ENCODE measurements at places on chromosomes 4 and X.

- DNase-seq = no peak
These were observed 25.5 kb upstream of the GPAT3 start for GRCh38 chr4:83510442-83510841.

DNA sequence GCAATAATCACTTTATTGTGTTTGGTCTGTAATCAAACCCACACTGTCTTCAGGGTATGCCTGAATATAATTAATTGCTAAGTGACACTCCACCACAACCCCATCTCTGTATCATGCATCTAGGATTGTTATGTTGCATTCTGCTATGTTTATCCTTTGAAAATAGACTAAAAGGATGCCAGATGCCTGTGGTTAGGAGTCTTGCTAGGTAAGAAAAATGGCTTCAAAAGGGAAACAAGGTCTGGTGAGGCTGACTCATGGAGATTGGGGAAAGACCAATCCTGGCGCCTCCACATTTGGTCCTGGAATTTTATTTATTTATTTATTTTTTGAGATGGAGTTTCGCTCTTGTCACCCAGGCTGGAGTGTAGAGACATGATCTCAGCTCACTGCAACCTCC is 360.5 kb upstream of the SLC7A11 start:
- no peak for DNase-seq

DNA sequence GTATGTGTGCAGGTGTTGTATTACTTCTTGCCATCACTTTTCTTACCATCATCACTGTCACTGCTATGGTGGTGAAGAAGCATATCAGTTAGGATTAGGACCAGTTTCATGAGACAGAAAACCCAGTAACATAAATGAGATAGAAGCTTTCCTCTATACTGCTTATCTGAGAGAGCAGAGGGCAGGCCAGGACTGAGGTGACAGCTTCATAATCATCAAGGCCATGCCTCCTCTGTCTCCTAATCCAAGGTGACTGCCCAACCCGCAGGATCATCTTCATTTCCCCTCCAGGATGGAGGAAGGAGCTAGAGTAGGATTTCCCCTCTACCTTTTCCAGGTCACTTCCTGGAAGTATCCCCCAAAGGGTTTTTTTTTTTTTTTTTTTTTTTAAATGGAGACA is 35.4 kb downstream of the TMEM131L start:
- DNase-seq = no peak

DNA sequence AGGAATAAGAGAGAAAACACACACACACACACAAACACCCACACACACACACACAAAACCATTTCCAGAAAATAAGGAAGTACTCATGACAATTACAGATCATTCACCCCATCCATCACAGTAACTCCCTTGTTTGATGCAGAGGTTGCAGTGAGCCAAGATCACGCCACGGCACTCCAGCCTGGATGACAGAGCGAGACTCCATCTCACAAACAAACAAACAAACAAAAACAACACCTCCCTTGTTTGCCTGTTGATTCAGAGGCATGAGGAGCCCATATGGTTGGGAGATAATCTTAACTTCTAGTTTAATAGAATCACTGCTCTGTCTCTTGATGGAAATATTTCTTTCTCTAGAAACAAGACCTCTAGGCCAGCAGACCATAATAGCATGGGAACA is 2043.5 kb upstream of the AGA start:
- DNase-seq = no peak

GRCh38 chrX:114712466-114712865 is 128.6 kb downstream of the HTR2C start:
- DNase-seq = no peak

- no peak for DNase-seq
These were observed 267.4 kb downstream of the IL1RAPL1 start for GRCh38 chrX:28854637-28855036.

- peak; percentile 31 for DNase-seq
These were observed 50.2 kb downstream of the DDX3X start for GRCh38 chrX:41384051-41384705.

DNA sequence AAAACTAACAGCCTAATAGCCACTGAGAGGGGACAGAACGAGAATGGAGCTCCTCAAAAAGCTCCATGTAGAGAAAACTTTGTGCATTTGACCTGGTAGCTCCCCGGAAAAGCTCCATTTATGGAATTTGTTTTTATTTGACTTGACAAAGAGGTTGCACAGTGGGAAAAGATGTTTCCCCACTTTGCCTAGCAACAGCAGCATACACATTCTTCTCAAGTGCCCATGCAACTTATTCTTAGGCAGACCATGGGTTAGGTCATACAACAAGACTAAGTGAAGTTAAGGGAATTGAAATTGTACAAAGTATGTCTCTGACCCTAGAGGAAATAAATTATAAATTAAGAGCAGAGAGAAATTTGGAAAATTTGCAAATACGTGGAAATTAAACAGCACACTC is 949.6 kb upstream of the PRKX start:
- DNase-seq = no peak

GRCh38 chr4:41713768-41714167 is 34.8 kb downstream of the PHOX2B start:
- DNase-seq = no peak

DNA sequence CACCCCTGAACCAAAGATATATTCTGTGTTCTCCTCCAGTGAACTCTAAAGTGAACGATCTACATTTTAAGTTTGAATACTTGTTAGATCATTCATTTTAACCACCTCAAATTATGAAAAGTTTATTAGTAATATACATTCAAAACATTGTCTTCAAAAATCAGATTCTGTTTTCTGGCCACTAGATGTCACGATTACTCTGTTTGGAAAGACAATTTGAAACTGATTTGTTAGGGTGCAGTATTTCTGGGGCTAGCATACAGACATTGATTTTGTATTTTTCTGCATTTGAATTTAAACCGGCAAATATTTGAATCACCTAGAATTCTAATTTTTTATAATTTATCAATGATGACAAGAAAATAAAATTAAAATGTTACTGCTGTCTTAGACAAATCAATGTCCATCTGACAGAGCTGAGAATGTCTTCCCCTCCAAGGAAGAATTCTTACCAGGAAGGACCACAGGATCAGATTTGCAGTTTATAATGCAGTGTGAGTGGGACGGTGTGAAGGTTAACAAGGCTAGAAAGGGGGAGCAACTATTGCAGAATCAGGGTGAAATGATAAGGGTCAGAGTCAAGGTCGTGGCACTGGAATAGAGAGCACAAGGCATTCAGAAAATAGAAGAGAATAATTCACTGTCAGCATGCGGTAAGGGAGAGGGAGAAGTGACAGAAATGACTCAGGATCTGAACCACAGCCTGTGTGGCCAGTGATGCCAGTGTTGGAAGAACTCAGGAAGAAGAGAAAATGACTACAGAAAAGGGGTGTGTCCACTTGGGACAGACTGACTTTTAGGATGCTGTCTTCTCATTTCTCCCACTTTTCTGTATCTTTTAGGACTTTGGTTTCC is 91.6 kb downstream of the ANXA10 start:
- no peak for DNase-seq

GRCh38 chr4:150852216-150852615 is 162.9 kb downstream of the LRBA start:
- no peak for DNase-seq

GRCh38 chrX:15750611-15751154 is 12.6 kb downstream of the CA5B start:
- DNase-seq = no peak

GRCh38 chr4:77636902-77637301 is 31.3 kb downstream of the CXCL13 start:
- peak; percentile 79 for DNase-seq

GRCh38 chr4:182418054-182418734 is 175.0 kb downstream of the TENM3 start:
- no peak for DNase-seq

DNA sequence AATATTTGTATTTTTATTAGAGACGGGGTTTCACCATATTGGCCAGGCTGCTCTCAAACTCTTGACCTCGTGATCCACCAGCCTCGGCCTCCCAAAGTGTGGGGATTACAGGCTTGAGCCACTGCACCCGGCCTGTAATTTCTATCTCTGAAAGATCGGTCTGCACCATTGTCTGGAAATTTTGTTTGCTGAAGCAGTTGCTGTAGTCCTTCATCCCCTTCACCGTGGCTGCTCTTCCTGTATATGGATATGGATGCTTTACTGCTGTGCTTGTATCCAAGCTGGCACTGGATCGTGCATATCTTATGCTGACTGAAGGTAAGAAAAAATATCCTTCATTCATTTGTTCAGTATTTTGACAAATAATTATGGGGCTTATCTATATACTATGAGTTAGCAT is 338.4 kb upstream of the GNPDA2 start:
- no peak for DNase-seq

DNA sequence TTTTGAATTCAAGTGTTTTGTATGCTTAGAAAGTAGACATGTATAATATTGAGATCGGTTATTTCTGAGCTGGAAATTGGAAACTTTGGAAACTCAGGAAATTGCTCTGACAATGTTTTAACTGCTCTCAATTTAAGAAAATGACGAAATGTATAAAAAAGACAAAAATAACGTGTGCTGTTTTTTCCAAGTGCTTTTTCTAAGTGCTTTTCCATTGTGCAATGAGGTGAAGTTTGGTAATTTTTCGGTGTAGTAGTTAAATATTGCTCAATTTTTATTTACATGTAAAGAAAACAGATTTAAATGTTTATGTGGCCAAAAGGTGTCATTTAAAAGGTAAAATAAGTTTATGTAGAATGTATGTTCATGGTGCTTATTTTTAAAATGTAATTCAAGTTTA is 39.4 kb upstream of the RHOH start:
- DNase-seq = no peak

DNA sequence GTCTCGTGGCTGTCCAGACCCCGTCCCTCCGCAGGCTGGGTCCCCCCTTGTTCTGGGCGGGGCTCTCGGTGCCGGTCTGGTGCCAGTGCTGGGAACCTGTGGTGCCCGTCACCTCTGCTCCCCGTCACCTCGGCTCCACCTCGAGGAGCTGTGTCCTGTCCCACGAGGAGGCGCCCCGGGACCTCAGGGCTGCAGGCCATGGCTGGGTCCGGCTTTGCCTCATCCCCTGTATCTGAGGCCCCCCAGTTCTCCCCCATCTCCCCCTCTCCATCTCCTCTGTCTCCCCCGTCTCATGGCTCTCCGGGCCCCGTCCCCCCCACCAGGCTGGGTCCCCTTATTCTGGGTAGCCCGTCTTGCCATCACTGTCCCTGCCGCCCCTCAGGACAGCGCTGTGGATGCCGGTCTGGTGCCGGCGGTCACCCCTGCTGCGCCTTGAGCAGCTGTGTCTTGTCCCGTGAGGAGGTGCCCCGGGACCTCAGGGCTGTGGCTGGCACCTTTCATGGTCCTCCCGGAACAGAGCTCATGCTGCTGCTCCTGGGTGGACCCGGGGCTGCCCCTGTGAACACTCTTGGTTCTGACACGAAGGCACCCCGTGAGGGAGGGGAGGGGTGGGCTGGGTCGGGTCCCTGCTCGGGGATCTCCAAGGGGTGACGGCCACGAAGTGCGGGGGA is 13.4 kb upstream of the GTPBP6 start:
- DNase-seq = no peak

DNA sequence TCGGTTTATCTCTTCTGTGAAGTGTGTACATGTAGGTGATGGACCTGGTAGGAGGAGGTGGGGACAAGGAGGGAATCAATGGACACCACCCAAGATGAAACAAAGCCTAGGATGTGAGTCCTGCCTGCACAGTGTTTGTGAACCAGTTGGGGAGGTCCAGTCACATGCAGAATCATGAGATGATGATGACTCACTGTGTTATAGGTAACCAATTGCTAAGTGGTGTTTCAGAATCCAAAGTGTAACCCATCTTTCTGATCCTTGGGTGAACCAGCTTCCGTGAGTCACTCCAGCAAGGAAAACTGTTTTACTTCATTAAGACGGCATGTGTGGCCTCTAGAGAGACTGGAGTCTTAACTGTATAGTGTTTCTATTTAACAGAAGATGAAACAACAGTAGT is 57.9 kb upstream of the HPF1 start:
- DNase-seq = no peak

GRCh38 chr4:7941111-7941964 is 1.7 kb upstream of the AFAP1 start:
- DNase-seq = no peak

GRCh38 chrX:9333873-9334560 is 130.8 kb upstream of the TBL1X start:
- no peak for DNase-seq

- no peak for DNase-seq
These were observed 613 bp downstream of the FGF13 start for GRCh38 chrX:138710866-138711341.

GRCh38 chr4:6368096-6368495 is 98.4 kb downstream of the WFS1 start:
- no peak for DNase-seq

DNA sequence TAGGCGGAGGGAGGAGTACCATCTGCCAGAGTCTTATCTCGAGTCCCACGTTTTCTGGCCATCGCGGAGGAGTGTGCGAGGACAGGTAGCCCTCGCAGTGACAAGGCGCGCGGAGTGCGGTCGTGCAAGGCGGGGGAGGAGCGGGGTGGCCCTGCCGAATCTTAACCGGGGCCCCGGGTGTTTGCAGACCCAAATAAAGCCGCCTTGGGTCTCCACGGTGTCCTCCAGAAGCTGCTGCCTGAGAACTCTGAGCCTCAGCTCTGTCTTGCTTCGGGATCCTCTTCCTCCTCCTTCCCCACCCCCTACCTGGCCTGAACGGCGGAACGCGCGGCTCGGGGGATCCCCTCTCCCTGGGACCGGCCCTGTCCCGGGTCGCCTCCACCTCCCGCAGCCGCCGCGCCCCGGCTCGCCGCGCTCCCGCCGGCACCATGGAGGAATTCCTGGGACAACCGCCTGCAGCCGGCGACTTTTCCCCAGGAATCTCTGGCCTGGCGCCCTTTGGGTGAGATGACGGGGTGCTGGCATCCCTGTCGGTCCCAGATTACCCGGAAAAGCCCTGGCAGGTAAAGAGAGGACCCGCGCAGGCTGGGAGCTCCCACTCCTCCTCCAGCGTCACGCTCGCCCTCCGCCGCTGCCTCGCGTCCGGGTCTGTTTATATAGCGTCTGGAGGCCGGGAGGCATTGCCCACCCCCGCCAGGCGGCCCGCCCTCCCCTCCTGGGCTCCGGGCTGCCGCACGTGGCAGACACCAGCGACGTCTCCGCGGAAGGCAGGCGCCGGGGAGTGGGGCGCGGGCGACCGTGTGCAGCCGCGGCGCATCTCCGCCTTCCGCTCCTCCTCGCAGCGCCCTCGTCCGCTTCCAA is at the start of gene GALNTL6:
Gene GALNTL6 (plus strand): TSS at position 740 of the 861 bp plus-strand sequence.
- DNase-seq = no peak

DNA sequence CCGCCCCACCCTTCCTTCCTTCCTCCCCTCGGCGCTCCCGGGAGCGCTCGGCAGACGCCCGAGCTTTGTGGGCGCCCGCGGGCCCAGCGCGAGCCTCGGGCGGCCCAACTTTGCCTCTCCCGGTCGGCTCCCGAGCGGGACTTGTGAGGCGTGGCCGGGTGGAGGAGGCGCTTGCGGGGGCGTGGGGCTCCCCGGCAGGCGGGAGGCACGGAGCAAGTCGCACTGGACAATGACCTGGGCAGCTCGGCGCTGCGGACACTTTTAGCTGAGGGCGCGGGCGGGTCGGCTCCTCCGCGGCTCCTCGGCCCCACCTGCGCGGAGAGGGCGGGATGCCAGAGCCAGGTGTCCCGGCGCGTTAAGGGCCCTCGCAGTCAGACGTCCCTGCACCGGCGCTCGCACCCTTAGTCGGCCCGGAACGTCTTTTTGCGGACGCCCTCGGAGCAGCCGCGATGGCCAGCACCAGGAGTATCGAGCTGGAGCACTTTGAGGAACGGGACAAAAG is 385 bp downstream of the DCLK2 start:
- DNase-seq = no peak

GRCh38 chr4:104971462-104971861 is 175.2 kb upstream of the TET2 start:
- DNase-seq = no peak

Measured in non-pigmented ciliary epithelial cell (primary cell).